ENCODE measurements at places on chromosomes 1 and 21.

- no peak for DNase-seq
These were observed 44.8 kb downstream of the GRHL3 start for GRCh38 chr1:24363994-24364393.

- no peak for DNase-seq
These were observed 58.1 kb upstream of the ERG start for GRCh38 chr21:38556390-38556789.

DNA sequence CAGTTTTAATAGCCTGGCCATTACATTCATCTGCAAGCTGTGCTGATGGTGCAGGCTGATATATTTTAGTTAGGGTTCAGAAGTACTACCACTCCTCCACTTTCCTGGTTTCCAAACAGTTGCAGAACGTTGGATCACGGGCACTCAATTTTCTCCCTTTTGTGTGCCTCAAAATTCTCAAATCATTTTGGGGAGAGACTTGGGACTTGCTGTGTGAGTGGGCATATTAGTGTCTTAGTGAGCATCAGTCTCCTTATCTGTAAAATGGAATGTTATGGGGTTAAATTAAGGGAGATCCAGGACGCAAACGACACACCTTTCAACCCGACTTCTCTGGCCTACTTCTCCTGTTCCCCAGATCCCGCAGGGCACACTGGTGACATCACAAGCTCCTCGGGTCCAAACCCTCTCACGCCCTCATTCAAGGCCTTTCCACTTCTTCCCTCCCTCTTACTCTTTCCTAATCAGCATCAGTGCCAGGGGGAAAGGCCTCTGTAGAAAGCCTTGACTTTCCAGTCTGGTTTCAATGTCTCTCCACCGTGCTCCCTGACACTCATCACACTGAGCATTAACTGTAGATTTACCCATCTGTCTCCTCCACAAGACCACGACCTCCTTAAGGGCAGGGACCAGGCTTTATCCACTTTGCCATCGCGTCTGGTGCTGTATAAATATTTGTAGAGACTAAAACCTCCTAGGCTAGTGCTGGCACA is 1.2 kb downstream of the PIGP start:
- DNase-seq = no peak

GRCh38 chr1:225981714-225982113 is 17.4 kb downstream of the SDE2 start:
- no peak for DNase-seq

Data from stimulated activated CD4-positive, alpha-beta T cell treated with anti-CD3 and anti-CD28 coated beads, TNF-alpha, amount 100 ng/mL, for 4 hours (primary cell).